ENCODE measurements at places on chromosomes 6 and 20.

GRCh38 chr6:157033428-157034140 lies 256.4 kb downstream of the ARID1B start:
- no peak for DNase-seq

- DNase-seq: no peak
Observed at GRCh38 chr6:159595173-159595572, 97.9 kb downstream of the SOD2 start.

- no peak for DNase-seq
Observed at GRCh38 chr20:14189794-14190402, 147.5 kb downstream of the FLRT3 start.

GRCh38 chr20:15848995-15849610 lies 724.1 kb downstream of the KIF16B start:
- no peak for DNase-seq

GRCh38 chr6:153150752-153151440 lies 19.8 kb upstream of the RGS17 start:
- DNase-seq: no peak

DNA sequence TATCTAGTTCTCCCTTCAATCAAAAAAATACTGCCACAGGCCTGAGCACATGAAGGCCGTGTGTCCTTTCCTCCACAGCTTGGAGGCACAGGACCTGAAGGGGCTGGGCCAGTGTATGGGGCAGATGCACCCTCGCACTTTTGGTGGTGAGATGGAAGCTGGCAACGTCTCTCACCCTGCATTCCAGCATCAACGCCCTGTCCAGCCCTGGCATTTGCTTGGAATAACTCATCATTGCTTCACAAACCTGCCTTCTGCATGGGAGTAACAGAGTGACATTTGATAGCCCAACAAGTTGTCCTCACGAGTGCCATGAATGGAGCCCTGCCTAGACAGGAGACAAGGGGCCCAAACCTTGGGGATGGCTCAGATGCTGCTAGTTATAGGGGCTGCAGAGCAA lies 257.9 kb downstream of the SMOC2 start:
- no peak for DNase-seq
